Activated CD4-positive, alpha-beta T cell treated with anti-CD3 and anti-CD28 coated beads, Interleukin-2, amount 50 U/mL, for 24 hours (primary cell): ENCODE measurements at places on chromosomes 2 and 18.

DNA sequence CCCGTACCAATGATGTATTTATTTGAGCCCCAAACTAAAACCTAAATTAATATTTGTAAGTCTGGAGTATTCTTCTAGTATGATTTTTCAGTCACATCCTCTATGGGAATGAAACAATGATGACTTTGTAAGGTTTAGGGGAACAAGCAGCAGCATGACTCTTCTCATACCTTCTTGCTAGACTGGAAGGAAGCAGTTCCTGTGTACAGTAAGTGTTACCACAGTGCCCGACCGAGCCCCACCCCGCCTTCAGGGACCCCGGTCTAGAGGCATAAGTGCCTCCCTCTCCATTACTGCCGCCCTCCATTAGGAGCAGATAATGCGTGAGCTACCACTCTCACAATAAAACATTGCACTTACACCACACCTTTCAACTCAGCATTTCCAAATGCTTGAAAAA, 599.3 kb downstream of the ARHGAP15 start:
- no peak for DNase-seq

GRCh38 chr2:238772635-238773297, 75.1 kb upstream of the TWIST2 start:
- DNase-seq: no peak

DNA sequence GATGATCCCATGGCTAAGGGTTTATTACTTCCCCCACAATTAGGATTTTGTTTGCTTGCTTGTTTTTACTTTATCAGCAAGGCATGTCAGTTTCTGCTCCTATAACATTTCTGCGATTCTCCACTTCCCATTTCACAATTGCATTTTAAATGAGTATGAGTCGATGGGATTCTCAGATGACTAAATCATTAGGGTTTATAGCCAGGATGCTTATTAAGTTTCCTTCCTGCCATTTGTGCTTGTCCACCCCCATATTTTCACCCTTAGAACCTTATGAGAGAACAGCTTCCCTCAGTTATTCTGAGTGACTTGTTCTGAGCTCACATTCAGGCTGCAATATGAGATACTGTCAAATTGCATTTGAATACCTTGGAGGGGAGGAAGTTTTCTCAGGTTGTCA, 37.9 kb upstream of the C1GALT1C1L start:
- no peak for DNase-seq

- DNase-seq: no peak
Measured at GRCh38 chr2:70132244-70133126, 45.2 kb downstream of the PCBP1 start.

DNA sequence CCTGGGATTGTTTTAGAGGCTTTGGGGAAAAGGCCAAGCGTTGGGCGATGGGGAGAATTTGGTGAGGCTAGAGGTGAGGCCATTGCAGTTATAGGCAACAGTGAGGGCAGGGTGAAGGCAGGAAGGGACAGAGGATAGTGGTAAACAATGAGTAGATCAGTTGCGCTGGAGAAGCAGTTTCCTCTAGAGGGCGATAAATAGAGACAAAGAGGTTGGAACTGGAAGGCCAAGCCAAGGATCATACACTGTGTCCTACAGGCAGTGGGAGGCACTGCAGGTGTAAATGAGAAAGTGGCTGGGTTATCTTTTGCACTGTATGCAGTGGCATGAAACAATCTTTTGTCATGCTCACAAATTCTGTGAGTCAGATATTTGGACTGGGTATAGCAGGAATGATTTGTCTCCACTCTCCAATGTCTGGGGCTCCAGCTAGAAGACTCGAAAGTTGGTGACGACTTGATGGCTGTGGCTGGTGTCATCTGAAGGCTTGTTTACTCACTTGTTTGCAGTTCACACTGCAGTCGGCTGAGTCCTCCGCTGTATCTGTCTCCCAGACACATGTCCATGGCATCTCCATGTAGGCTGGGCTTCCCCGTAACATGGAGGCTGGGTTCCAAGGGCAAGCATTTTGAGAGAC, 82.1 kb downstream of the TNP1 start:
- peak; percentile 7 for DNase-seq

DNA sequence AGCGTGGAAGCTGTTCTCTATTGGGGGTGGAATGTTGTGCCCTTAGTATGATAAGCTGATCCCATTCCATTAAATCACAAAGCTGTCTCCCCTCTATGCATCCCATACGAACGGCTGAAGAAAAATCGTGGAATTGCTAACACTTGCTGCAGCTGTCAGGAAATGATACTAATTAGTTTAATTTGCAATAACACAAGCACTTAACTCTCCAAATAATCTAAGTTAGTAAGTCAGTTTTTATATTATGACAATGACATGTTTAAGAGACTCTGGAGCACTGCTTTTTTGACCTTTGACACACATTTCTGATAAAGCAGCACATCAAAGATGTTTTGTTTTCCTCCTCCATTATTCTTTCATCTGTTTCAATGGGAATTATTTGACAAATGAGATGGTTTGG, 123.7 kb upstream of the SATB2 start:
- no peak for DNase-seq

DNA sequence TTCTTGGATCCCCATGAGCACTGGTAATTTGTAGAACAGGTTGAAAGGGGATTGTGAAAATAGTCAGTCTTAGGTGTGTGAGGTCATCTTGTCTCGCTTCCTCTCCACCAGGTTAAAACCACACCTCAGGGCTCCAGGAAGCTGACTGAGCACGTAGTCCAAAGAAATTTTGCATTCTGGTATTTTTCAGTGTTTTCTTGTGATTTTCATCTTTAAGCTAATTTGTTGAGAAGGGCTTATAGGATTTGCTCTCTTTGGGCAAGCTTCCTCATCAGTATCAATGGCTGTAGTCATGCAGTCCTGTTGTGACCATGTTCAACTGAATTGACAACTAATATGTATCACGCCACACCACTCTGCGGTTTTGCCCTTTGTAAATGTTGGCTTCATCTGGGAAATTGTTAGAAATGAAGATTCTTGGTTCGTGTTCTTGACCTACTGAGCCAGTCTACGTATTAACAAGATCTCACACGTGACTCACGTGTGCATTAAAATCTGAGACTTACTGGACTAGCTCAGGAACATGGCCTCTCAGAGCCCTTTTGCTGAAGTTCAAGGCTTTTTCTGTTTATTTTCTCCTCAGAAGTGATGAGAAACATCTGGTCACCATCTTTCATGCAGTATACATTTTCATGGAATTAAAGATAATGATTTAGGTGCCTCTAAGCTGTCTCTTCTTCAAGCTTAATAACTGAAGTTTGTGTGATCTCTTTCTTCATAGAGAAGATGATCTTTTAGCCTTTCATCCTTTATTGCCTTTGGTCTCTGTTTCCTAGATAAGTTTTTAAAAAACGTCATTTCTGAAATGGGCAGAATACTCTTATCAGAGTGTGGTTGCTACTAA, 32.8 kb downstream of the FMNL2 start:
- DNase-seq: no peak

- no peak for DNase-seq
Measured at GRCh38 chr2:84919885-84920580, 14.6 kb downstream of the TMSB10 start.

GRCh38 chr2:191018048-191018447, 4.1 kb upstream of the STAT1 start:
- no peak for DNase-seq

- no peak for DNase-seq
Measured at GRCh38 chr2:99810225-99810624, 320.4 kb upstream of the REV1 start.

DNA sequence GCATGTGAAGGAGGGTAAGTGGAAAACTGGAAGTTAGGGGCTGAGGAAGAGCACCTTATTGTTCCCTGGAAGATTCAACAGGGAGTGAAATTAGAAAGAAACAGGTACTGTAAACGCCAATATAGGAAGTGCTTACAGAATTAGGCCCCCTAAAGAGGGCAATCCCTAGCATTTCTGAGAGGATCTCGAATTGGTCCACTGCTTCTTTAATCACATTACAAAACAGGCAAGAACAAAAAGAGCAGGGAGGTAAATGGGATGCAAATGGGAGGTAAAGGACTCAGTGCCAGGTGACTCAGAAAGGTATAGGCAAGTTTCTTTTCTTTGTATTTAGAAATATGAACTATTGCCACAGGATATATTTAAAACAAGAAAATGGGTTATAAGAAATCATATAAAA, 116.4 kb upstream of the FANCL start:
- DNase-seq: no peak

- DNase-seq: no peak
Measured at GRCh38 chr2:225766431-225766830, 366.9 kb downstream of the NYAP2 start.

GRCh38 chr18:76756531-76757253, 65.7 kb upstream of the ZNF236 start:
- DNase-seq: no peak

DNA sequence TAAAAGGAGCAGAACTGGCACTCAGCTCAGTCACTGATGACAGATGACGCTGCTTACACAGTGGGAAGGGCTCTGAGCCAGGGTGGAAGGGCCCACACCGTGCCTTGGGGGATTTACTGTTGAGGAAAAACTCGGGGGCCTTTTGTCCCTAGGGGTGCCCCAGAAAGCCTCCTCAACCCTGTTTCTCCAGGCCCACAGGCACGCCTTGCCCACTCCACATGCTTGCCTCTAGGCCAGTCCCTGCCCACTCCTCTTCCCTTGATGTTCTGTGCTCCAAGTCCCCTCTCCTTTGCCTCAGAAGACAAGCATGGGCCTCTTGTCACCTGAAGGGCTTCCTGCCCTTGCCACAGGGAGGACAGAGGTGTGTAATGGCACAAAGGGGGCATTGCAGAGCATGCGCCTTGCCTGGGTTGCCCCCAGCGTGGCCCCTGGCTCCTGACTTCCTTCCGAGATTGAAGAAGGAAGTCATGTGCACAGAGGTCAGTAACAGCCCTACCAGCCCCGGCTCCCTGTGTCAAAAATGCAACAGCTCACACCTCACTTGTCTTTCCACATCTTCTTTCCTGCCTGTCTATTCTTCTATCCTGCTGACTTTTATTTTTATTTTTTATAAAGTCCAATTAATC, 65.1 kb downstream of the LIPG start:
- DNase-seq: no peak

DNA sequence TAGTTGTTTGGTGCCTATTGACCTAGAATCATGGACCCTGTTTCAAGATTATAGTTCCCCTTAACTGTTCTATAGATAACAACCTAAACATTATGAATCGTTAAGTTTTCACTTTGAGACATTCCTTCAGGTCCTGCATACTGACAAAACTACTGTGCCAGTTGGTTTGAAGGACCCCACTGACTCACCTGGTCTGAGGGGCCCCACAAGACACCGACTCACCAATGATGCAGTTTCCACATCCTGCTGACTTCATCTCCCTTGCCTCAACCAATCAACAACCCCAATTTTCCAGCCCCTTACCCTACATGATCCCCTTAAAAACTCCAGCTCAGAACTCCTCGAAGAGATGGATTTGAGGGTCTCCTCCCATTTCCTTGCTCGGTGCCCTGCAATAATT, 89.6 kb upstream of the CCDC141 start:
- no peak for DNase-seq

- no peak for DNase-seq
Measured at GRCh38 chr2:127000937-127001336, 102.2 kb downstream of the TEX51 start.

- no peak for DNase-seq
Measured at GRCh38 chr2:179021258-179021657, 28.7 kb downstream of the CCDC141 start.
